Gastrocnemius medialis (tissue), 4 donors: ENCODE measurements at places on chromosomes 3 and 15. TPM values are rescaled to one million over a fixed set of nuclear protein-coding genes. Genes with fewer than 3 reads are reported as not detected.
A peak's percentile ranks its signal among the peaks of the same experiment; 100 is the strongest.

P2RY14 gene
- total RNA-seq = 3.3 TPM

SKOR1 gene
- total RNA-seq = 0.36 TPM

SCAANT1 gene
- not detected for total RNA-seq

DAPK2 gene
- total RNA-seq = 28.5 TPM

PCOLCE2 gene
- 2.5 TPM for total RNA-seq

PAK6 gene
- 1.5 TPM for total RNA-seq

CISH gene
- 3.3 TPM for total RNA-seq

CHRNA7 gene
- total RNA-seq = 0.66 TPM

IFT122 gene
- 5.0 TPM for total RNA-seq

LYZL4 gene
- total RNA-seq = not detected

CRABP1 gene
- total RNA-seq = not detected

C3orf70 gene
- 0.42 TPM for total RNA-seq

C3orf22 gene
- total RNA-seq = not detected

DNA sequence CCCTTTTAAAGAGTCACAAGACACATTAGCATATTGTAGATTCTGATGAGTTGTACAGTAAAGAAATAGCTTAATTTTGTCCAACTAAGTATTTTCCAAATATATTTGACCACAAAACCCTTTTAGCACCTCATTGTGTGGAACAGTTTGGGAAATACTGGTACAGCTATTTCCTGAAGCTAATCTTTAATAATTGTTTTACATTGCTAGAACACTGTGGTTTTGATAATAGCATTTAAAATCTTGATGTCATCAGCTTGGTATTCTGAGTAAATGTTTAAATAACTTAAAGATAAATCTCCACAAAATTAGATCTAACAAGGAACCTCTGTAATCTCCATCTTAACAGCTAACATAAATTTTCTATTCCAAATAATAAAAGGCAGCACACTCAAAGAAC lies 140.0 kb upstream of the MLF1 start:
- no peak for DNase-seq

DNA sequence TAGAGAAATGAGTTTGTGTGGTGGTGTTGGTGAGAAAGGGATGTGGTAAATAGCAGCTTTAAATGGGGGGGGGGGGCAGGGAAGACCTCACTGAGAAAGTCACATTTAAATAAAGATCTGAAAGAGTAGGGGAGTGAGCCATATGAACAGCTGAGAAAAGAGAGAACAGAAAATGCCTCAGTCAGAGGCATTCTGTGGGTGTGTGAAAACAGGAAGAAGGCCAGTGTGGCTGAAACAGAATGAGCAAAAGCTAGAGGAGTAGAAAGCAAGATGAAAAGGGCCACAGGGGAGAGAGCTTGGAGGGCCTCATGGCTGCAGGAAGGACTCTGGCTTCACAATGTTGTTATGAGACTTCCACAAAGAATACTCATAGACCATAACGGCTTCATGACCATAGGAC lies 783.3 kb downstream of the ZPLD1 start:
- DNase-seq = no peak

GRCh38 chr15:95162967-95163531 lies 931.7 kb downstream of the MCTP2 start:
- DNase-seq = no peak

GRCh38 chr3:4719046-4719501 lies 225.9 kb downstream of the ITPR1 start:
- DNase-seq = no peak

DNA sequence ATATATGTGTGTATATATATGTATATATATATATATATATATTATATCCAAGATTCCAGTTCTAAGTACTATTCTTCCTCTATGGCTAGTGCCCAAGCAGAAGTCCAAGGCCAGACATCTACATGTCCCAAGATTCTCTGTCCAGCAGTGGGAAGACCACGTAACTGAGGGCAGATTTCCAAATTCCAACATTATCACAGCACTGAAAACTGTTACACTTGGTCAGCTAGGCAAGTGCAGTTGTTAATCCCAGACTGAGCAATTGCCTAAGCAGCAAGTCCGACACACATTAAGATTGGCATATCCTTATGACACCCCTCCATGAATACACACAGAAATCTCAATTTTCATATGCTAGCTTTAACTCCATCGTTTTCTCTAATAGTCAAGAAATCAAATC lies 1148.5 kb downstream of the IGSF11 start:
- no peak for DNase-seq

- peak; percentile 41 for DNase-seq
These were observed 36.9 kb upstream of the HERC1 start for GRCh38 chr15:63870487-63871209.

GRCh38 chr3:24661175-24661584 lies 166.5 kb upstream of the THRB start:
- no peak for DNase-seq

DNA sequence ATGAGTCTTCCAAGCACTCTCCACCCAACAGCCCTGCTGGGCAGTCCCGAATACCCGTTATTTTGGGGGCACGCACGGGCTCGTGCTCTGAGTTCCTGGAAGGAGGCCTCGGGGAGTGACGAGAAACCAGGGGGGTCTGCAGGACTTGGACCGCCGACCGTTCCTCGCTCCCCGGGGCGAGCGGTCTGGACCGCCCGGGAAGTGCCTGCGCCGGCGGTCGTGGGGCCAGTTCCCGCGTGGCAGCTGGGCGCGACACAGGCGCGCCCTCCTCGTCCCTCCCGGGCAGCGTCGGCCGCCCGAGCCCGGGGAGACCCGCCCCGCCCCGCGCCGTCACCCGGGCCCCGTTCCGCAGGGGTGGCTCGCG lies 387 bp downstream of the GNB4 start:
- DNase-seq = no peak

DNA sequence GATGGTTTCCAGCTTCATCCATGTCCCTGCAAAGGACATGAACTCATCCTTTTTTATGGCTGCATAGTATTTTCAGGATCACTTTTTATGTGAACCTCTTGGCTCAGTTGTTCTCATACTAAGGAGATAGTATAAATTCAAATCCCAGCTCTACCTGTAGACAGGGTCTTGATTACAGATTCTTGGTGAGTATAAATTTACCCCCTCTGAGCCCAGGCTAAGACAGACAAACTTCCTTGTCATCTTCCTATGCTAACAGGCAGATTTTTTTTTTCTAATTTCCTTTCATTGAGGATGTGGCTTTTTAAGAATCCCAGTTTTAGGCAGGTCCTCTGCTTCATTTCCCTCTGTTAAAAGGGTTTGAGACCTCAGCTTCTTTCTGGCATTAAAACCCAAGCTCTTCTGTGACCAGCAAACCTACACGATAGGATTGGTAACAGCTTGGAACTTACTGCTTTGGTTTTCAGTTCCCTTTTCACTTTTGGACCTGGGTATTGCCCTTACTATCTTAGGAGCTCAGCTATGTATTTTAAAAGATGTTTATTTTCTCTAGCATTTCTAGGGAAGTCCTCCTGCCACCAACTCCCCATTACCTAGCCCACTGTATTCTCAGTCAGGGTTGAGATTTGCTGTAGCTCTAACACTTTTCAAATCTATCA lies 72.5 kb downstream of the VPS8 start:
- no peak for DNase-seq

GRCh38 chr3:54427501-54427900 lies 305.1 kb downstream of the CACNA2D3 start:
- no peak for DNase-seq

DNA sequence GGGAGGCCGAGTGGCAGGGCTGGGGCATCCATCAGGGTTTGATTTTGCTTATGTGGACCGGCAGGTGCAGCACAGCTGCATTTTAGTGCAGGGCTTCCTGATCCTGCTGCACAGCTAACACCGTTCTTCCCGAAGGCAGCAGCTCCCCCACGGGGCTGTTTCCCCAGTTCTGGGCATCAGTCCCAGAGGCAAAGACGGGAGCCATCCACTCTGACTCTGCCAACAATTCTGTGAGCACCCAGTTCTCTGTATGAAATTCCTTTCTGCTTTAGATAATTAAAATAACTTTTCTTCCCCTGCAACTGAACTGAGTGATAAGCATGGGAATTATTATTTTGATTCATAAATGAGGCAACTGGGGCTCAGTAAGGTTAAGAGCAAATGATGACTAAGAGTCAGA lies 262.9 kb upstream of the ATP10A start:
- DNase-seq = no peak

DNA sequence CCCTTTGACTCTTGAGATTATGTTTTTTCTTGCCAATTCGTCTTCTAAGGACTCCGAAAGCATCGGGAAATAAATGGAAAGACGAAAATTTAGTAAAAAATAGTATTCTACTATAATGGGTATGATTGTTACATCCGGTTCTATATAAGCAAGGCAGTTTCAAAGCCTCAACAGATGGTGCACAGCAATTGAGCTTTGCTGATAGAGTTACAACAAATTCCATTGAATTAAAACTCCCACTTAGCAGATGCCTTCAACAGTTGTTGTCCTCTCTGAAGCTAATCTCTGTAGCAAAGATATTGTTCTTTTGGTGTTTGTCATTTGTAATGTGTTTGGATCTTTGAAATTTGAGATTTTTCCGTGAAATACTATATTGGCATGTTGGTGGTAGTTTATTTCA lies 16.1 kb upstream of the GHSR start:
- DNase-seq = no peak

- no peak for DNase-seq
These were observed 53.9 kb upstream of the KLF13 start for GRCh38 chr15:31272558-31273257.

DNA sequence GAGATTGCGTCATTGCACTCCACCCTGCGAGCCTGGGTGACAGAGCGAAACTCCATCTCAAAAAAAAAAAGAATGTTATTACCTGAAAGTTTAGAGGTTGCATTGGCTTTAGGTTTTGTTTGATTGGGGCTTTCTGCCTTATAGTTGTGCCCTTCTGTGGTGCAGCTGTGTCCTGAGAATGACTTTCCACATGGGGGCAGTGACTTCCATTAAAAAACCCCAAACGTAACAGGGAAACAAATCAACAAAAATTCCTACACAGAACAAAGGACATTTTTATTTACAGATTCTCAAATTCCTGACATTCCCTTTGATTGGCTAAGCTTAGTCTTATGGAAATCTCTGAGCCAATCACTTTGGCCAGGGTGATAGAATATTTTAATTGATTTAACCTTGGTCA lies 154.1 kb upstream of the GPR149 start:
- DNase-seq = no peak

- DNase-seq = no peak
These were observed 65.8 kb downstream of the PEAK1 start for GRCh38 chr15:77354063-77354462.

- DNase-seq = no peak
These were observed 71.2 kb downstream of the TNFAIP8L3 start for GRCh38 chr15:51023499-51023898.

GRCh38 chr3:155766206-155766605 lies 21.3 kb upstream of the PLCH1 start:
- no peak for DNase-seq

DNA sequence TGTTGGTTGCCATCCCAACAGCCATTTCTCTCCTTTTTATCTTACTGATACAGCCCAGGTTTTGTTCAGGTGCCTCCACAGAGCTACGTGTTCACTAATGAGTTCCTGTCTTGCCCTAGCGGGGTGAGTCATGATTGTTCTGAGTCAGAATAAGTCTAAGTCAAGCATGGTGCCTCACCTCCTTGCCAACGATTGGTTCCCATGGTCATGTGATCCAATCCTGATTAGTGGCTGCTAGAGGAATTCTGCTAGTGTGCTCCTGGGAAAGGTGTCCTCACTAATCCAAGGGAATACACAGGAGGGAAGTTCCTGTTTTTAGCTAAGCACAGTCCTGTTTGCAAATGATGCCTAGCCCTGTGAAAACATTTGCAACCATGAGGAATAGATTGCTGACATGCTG lies 99.8 kb downstream of the NSUN3 start:
- DNase-seq = no peak

GRCh38 chr3:33658991-33659848 lies 58.8 kb downstream of the CLASP2 start:
- peak; percentile 77 for DNase-seq

DNA sequence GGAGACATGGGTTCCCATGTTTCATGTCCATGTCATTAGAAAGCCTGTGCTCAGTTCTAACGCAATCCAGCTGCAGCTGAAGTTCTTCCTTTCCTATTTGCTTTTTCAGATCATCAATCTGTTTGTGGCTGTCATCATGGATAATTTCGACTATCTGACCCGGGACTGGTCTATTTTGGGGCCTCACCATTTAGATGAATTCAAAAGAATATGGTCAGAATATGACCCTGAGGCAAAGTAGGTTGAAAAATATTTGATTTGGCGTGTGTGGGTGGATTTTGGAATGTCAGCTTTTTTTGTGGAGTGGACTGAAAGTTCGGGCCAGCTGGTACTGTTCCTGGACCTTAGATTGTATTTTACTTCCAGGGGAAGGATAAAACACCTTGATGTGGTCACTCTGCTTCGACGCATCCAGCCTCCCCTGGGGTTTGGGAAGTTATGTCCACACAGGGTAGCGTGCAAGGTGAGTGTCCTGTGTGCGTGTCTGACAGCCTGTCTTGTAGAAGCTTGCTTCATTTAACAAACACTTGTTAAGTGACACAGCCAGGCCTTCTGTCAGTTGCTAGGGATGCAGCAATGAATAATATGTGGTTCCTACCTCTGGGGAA lies 69.6 kb downstream of the CHDH start:
- DNase-seq = no peak

GRCh38 chr15:60079210-60079609 lies 75.1 kb downstream of the FOXB1 start:
- no peak for DNase-seq

DNA sequence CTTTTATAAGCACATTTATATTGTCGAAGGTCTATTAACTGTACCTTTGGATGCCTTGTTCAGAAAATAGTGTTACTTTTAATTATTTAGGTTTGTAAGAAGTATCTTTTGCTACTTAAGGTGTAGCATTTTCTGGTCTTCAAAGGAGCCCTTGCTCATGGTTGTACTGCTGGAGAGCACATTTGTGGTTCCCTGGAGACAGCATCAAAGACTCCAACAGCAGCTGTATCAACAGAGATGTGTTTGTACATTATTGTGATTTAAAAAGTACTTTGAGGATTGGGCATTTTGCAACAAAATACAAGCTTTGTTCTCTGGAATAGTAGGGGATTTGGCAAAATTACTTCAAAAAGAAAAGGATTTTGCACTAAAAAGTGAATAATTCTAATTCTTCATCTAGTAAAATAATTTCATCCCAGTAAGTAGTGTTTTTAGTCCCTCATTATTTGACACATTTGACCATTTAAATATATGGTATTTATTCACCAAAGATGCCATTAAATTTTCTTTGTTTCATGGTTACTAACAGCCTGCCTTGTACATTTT lies 16.5 kb downstream of the TBC1D23 start:
- DNase-seq = no peak

- peak; percentile 50 for DNase-seq
These were observed 16.7 kb downstream of the KAT2B start for GRCh38 chr3:20056725-20057611.

GRCh38 chr3:128988286-128988685 lies 5.6 kb downstream of the CFAP92 start:
- no peak for DNase-seq

- no peak for DNase-seq
These were observed 69.6 kb upstream of the MYZAP start for GRCh38 chr15:57522148-57522547.

- no peak for DNase-seq
These were observed 115.0 kb downstream of the MEX3B start for GRCh38 chr15:81930582-81931369.
